ENCODE measurements at places on chromosomes 7 and 10.
A peak's percentile ranks its signal among the peaks of the same experiment; 100 is the strongest.

DNA sequence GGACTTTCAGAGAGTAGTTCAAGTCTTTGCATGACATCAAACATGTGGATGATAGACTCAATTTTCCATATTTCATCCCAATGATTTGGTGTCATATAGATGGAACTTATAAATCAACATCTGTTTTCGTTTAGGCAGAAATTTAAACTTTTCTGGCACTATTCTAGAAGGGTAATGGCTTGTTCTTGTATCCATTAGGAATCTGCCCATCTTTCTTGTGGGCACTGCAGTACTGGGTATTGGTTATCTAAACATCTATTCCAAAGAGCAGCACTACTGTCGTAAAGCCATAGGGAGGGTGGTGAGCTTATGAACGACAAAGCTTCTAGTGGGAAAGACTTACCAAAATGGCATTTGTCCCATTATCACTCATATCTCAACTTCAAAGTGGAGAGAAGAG, 273.5 kb downstream of the TWIST1 start:
- no peak for DNase-seq

DNA sequence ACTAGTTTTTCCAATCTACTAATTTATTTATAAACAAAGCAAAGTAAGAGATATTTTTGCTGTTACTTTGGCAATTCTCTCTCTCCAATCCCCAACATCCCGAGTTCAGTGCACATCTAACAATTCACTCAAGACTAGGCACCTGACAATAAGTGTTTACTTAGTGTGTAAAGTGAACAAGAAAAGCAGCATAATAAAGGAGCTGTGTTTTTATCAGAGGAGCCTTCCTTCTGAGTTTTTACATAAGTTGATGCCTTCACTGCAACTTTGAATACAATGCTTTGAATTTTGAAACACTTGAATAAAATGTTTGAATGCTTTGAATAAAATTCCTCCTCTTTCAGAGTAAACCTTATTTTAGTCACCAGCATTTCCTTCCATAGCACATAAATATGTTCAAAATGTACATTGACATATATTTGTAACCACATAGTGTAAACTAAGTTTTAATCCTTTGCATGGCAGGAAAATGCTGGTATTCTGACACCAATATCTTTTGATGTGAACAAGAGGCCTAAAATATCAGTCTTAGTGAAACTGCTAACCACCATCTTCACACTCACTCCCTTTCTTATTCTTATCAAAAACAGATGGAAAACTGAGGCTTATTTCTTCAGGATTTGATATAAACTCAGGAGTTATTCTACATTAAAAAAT, 11.4 kb downstream of the PDK4 start:
- DNase-seq = no peak

DNA sequence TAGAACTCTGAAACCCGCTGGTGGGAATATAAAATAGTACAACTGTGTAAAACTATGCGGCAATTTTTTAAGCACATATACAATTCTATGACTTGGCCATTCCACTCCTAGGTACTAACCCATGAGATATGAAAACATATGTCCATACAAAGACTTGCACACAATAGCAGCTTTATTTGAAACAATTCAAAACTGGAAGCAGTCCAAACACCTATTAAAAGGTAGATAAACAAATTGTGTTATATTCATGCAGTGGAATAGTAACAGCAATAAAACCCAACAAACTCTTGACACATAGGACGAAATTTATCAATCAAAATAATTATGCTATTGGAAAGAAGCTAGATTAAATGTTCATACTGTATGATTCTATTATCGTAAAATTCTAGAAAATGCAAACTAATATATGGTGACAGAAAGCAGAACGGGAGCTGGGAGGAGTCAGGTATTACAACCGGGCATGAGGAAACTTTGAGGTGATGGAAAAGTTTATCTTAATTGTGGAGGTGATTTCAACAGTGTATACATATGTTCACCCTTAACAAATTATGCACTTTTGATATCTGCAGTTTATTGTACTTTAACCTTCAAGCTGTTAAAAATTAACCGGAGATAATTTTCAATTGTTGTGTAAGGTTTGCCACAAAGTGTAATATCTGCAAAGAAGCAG, 803 bp upstream of the STK31 start:
- DNase-seq = no peak

DNA sequence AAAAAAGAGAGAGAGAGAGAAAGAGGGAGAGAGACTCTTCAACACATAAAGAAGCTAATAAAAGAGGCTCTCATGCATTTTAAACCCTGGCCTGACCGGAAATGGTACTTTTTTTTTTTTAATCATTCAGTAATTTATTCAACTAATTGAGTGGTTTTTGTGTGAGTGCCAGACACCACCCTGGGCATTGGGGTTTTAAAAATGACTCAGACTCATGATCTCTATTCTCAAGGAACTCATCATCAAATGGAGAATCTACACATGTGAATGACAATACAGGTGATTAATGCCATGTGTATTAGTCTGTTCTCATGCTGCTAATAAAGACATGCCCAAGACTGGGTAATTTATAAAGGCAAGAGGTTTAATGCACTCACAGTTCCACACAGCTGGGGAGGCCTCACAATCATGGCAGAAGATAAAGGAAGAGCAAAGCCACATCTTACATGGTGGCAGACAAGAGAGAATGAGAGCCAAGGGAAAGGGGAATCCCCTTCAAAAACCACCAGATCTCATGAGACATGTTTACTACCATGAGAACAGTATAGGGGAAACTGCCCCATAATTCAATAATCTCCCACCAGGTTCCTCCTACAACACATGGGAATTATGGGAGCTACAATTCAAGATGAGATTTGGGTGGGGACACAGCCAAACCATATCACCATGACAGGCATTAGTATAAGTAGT, 158.5 kb upstream of the AUTS2 start:
- DNase-seq = no peak

GRCh38 chr10:25753776-25754175, 180.3 kb upstream of the MYO3A start:
- peak; percentile 5 for DNase-seq

DNA sequence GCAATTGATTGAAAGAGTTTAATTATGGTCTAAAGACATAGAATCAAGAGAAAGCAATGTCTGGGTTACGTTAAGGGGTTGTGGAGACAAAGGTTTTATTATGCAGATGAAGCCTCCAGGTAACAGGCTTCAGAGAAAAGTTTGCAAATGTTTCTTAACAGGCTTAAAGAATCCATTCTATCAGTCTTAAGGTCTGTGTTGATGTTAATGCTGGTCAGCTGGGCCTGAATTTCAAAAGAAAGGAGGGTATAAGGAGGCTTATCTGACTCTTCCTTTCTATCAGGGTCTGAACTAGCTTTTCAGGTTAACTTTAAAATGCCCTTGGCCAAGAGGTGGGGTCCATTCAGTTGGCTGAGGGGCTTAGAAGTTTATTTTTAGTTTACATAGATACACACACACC, 1004.5 kb upstream of the C7orf33 start:
- DNase-seq = no peak

DNA sequence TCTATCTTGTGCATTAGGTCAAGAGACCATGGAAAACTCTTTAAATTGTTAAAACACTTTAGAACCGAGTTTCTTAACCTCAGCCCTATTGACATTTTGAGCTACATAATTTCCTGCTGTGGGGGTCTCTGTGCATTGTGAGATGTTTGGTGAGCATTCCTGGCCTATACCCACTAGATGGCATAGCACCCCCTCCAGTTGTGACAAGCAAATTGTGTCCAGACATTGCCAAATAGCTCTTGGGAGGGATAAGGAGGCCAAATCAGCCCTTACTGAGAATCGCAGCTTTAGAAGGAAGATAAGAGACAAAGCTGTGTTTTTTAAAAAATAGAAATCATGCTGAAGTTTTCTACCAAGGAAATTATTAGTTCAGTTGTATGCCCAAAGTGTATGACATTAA, 1158.5 kb upstream of the C7orf33 start:
- no peak for DNase-seq

GRCh38 chr10:19824381-19825342, 8.4 kb downstream of the PLXDC2 start:
- DNase-seq = no peak

- no peak for DNase-seq
These were observed 254.0 kb downstream of the KLF6 start for GRCh38 chr10:3530783-3531645.

GRCh38 chr7:37208528-37208927, 240.1 kb downstream of the ELMO1 start:
- peak; percentile 83 for DNase-seq

- DNase-seq = no peak
These were observed 14.0 kb downstream of the PNPLA8 start for GRCh38 chr7:108511939-108512338.

DNA sequence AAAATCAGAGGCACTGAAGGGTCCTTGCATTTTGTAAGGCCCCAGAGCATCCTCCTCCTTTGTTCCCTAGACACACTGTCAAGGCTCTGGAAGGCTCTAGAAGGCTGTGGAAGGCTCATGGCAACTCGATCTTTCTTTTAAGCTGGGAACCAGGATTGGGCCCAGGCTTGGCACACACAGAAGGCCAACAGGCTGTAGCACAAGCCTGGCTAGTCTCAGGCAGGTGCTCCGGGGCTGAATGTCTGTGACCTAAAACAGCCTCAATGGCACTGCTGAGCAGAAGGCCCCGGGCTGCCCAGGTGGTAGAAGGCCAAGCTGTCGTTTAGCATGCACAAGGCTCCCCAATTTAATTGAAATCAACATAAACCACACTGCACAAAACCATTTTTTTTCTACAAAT, 55.7 kb downstream of the PRKAG2 start:
- no peak for DNase-seq

- no peak for DNase-seq
These were observed 61.4 kb upstream of the SKAP2 start for GRCh38 chr7:26925768-26926167.

DNA sequence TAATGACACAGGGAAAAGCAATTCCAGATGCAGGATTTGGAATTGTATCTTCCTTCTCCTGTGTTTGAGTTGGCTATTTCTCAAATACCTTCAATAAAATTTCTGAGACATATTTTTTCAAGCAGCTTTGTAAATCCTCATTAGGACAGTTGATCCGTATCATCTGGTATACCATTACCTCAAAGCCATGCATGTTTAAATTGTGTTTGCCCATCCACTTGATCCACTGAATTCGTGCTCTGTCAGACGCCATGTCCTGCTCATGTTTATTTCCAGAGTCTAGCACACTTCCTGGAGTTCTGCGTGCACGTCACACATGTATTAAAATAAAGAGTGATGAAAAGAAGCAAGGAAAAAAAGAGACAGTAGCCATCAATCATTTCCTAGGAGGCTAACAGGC, 141.8 kb upstream of the CDC14C start:
- DNase-seq = no peak

DNA sequence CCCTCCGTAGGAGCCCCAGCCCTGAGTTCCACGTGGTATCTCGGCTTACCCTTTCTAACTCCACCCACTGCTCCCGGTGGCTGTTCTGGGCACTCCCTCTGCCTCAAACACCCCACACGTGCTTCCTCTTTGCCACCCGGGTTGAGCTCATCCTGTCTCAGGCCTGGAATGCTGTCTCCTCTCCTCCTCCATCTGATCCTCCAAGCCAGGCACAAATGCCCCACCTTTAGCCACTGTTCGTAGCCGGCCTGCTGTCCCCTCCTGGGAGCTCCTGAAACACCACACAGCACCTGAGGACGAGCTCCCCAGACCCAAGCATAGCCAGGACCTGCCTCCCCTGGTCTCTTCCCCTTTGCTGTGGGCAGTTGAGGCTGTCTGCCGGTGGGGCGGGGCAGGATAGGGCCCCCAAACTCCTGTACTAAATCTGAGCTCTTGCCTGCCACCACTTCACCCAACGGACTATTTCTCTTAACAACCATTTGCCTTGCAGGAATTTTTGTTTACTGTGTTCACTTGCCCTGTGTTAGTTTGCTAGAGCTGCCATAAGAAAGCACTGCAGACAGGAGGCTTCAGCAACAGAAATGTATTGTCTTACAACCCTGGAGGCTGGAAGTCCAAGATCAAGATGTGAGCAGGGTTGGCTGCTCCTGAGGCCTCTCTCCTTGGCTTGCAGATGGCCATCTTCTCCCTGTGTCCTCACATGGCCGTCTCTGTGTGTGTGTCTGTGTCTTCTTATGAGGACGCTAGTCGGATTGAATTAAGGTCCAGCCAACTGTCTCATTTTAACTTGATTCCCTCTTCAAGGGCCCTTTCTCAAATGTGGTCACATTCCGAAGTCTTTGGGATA, 58.3 kb upstream of the SHH start:
- DNase-seq = no peak
